ENCODE measurements at places on chromosomes 1 and 21.

DNA sequence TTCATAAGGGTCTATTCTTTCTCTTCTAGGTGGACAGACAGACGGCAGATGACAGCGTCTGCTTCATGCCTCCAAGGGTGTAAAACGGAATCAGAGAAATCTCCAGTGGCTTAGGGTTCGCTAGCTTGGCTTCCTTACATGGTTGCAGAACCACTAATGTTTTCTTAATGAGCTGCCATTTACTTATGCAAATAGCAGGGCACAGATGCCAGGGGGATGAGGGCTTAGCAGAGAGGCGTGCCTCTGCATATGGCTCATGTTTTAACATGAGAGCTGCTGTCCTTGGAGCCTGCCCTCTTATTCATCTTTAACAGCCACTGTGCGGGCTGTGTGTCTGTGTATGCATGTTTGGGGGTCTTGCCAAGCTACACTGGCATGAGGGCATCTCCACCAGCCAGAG is 119.6 kb downstream of the IER5 start:
- DNase-seq: no peak

GRCh38 chr1:206816390-206817287 is 44.3 kb upstream of the IL10 start:
- no peak for DNase-seq

DNA sequence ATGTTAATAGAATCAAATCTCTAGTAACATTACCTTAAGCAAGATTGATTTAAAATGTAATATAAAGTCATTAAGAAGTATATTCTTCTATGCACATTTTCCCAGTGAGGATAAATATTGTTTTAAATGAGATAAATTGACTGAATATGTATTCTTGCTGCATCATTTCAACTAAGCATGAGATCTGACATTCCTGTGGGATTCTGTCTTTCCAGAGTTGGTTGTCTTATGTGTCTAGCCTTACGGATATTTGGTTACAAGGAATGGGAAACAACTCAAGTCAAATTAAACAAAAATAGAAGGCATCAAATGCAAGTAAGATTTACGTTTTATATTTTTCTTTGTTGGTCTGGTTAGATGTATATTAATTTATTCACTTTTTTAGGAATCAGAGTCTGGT is 287.5 kb downstream of the PTGER3 start:
- DNase-seq: no peak

- DNase-seq: no peak
Observed at GRCh38 chr1:1245178-1245816, 1.2 kb downstream of the C1QTNF12 start.

DNA sequence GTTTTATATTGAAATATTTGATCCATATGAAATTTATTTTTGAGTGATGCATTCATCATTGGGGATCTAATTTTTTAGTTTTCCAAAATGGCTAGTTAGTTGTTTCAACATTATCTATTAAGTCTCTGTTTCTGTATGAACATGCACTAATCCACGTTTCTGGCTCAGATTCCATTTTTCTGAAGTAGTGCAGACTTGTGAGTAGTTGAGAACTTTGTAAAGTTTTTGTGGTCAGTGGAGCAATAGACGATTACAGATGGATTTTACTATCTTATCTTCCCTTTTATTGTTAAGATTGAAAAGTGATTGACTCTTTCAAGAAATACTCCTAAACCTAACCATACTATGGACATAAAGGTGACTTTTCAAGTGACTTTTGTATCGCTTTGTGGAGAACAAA is 16.7 kb downstream of the SOAT1 start:
- peak; percentile 57 for DNase-seq

- DNase-seq: peak; percentile 43
Observed at GRCh38 chr21:37509802-37510393, 143.3 kb downstream of the DYRK1A start.

DNA sequence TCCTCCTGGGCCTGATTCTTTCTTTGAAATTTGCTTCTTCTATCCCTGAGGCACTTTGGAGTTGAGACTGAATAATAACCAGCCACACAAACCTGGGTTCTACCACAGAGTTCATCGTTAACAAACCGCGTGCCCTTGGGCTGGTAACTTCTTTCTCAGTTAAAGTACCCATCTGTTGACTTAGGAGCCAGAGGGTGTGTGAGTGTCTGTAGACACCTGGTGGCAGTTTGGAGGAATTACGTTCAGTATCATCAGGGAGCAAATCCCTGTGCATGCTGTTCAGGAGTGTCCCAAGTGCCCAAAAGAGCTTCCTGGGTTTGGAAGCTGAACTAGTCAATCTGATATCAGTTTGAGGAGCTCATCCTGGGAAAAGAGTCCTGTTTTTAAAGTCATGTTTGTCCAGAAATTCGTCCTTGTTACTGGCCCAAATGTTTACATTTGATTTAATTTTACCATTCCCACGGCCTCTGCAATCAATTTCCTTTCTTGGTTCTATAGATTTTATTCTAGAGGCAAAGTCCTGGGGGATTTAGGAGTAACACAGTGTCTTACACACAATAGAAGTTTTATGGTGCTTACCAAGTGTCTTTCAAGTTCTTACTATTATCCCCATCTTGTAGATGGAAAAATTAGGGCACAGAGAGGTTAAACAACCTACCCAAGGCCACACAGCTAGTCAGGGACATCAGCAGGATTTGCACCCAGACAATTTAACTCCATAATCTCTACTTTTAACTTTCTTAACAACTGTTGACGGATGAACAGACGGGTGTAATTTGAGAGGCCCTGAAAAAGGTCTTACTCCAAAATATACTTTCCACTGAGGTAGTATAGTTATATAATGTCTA is 26.7 kb upstream of the RPTN start:
- peak; percentile 74 for DNase-seq

DNA sequence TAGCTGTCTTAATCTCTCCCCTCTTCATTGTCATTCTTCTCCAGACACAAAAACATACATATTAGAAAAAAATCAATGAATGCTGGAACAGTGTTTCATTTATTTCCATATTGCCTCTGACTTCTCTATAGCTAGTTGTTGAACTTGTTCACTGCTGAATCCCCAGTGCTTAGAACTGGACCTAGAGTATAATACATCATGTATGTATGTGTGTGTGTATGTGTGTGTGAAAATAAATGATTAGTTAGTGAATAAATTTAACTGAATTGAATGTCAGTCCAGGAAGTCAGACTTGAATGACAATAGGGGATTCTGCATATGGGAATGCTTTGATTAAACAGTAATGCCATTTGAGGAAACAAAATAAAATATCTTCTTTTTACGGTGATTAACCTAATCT is 36.4 kb downstream of the FMO3 start:
- DNase-seq: no peak

GRCh38 chr1:241857131-241857530 is 9.1 kb downstream of the EXO1 start:
- no peak for DNase-seq

- DNase-seq: no peak
Observed at GRCh38 chr1:59570524-59570923, 244.2 kb upstream of the HOOK1 start.

DNA sequence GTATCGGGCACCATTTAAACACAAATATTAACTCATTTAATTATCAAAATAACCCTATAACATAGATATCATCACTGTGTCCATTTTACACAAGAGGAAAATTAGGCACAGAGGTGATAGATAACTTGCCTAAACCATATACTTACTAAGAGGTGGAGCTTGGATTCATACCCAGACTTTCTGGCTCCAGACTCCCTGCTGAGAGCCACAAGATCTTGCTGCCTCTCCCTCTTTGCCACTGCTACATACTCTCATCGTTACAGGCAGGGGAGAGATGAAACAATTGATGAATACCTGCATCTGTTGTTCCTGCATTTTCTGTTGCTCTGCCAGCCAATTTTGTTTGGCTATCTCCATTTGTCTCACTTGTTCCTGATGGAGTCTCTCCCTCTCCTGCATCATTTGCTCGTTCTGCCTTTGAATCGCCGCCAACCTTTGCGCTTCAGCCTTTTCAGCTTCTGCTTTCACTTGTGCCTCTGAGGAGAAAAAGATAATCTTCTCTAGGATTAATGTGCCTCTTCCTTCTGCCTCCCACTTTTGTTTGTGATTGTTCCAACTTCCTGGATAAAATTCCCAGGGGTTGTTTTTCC is 10.6 kb downstream of the GBP5 start:
- no peak for DNase-seq

DNA sequence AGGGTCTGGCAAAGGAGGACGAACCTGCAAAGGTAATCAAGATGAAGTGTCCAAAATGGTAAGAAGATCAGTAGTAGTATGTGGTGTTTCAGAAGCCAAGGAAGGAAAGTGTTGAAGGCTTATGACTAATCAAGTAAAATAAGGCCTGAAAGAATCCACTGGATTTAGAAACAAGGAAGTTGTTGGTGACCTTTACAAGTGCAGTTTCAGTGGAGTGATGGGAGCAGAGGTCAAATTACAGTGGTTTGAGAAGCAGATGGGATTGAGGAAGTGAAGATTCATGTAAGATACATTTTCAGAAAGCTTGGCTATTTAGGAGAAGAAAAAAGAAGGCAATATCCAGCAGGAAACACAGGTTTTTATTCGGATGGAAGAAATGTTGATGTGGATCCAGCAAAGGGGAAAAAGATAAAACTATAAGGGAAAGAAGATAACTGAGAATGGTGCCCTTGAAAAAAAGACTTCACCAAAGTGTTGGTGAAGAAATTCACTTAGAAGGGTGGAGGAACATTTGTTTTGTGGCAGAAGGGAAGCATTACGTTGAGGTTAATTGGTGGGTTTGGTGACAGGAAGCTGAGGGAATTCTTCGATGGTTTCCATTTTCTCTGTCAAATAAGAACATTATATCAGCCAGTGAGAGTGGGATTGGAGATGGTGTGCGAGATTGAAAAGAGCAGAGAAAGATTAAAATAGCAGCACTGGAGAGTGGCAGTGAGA is 2.1 kb downstream of the ARMH1 start:
- DNase-seq: peak; percentile 84

GRCh38 chr21:41706678-41707077 is 60.2 kb downstream of the RIPK4 start:
- peak; percentile 36 for DNase-seq

- peak; percentile 53 for DNase-seq
Observed at GRCh38 chr1:245079021-245079609, 75.7 kb upstream of the KIF26B start.

DNA sequence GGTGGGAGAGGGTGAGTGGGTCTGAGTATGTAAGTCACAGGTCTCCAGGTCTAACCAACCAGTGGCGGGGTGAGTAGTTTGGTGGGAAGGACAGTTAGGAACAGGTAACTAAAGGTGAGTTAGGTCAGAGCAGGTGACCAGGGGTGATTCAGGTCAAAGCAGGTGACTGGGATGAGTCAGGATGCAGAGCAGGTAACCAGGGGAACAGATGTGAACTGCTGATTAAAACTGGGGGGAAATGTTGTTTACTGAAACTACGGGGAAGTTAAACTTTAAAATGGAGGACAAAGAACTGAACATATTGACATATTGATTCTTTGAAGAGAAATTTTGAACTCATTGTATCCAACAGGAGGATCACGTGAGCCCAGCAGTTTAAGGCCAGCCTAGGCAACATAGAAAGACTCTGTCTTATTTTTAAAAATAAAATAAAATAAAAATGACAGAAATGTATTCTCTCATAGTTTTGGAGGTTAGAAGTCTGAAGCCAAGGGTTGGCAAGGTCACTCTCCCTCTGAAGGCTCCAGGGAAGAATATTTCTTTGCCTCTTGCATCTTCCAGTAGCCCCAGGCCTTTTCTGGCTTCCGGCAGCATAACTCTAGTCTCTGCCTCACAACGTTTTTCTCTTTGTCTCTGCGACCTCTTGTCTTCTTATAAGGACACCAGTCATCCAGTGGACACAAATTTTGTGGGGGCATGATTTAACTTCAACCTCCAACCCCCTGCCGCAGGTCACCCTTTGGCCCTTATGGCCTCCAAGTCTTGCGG is 64.3 kb upstream of the TINAGL1 start:
- no peak for DNase-seq

GRCh38 chr1:223417444-223417843 is 24.2 kb downstream of the CCDC185 start:
- DNase-seq: no peak

- DNase-seq: no peak
Observed at GRCh38 chr1:85325920-85326319, 49.5 kb upstream of the BCL10 start.

DNA sequence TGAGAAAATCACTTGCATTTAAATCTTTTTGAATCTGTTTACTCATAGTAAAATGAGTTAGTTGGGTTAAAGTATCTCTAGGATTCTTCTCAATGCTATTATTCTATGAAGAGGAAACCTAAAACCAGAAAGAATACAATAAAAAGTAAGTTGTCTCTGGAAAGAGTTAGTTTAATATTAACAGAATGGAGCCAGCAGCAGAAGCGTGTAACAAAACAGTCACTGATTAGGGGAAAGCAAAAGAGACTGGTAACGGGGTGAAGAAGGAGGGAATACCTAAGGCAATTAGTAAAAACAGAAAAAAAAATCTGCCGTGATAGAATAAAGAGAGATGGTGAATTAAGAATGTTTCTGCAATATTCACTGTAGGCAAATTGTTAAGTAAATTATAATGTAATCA is 60.0 kb downstream of the NRDC start:
- DNase-seq: no peak

DNA sequence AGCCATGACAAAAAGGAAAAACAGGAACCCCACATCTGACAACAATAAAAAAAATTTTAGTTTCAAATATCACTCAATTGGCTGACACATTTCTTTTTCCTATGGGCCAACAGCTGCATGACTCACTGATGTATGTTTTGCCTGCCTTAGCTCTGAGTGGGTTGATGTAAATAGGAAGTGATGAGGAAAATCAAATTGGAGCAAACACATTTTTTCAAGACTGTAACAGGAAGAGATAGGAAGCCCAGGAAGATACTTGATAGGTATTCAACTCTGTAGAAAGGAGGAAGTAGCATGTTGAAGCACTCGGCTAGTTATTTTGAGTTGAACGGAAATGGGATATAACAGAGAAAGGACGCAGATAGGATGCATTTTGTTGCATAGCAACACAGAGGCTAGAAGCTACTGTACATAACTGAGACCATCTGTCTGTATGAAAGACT is 168.0 kb upstream of the NR5A2 start:
- peak; percentile 76 for DNase-seq

GRCh38 chr21:37281579-37281978 is 14.4 kb upstream of the VPS26C start:
- DNase-seq: no peak

DNA sequence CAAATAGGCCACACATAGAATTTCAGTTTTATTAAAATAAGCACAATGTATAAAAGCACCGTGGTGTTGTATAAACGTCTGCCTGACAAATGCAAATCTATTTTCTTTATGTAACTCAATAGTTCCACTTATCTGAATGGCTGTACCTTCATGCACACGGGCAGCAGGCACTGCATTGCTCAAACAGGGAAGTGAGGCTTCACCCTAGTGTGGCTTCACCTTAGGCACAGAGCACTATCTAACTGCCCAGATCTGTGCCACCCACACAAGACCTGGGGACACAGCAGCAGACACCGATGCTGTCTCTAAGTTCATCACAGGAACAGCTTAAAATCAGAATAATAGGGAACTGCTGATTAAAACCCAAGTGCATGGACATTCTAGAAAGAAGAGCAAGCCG is 6.0 kb upstream of the KNCN start:
- DNase-seq: no peak

DNA sequence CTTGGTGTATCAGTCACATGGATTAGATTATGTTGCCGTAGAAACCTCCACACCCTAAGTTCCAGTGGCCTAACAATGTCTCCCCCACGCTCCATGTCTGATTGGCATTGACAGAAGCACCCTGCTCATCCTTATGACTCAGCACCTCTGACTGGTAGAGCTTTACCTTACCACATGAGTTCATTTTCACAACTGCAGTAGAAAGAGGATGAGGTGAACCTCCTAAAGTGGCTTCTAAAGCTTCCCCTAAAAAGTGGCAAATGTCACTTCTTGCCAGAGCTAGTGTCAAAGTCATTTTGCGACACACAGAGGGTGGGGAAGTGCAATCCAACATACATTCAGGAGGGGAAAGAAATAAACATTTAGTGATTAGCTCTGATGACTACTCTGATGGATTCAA is 30.6 kb upstream of the LYPD8 start:
- DNase-seq: no peak
